ENCODE measurements at places on chromosomes 7 and 10.

- DNase-seq, result no peak
Measured at GRCh38 chr7:112105584-112106530, 100.3 kb downstream of the DOCK4 start.

DNA sequence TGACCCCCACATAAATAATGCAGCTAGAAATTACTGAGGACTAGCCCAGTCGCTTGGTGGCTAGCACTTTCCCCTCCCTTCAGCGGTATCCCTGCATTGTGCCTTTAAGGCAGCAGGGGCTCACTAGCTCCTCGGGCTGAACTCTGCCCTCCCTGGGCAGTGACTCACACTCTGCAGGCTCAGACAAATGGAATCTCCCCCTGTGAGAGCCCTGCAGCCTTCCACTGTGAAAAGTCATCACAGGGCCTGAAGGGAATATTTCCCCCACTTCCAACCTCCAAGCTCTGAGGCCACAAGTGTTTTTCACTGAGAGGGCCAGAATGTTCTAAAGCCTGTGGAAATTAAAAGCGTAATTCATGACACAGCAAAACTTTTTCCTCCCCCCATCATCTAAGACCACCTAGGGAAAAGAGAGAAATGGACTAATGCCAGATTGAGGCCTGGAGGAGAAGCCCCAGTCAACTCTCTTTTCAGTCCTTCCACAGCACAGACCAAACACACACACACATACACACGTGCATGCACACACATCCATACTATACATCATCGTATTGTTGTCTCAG is 93.6 kb upstream of the COL1A2 start:
- no peak for DNase-seq

- no peak for DNase-seq
Measured at GRCh38 chr7:143205560-143206293, 16.1 kb upstream of the TAS2R40 start.

- no peak for DNase-seq
Measured at GRCh38 chr10:11673346-11674280, 62.2 kb upstream of the USP6NL start.

DNA sequence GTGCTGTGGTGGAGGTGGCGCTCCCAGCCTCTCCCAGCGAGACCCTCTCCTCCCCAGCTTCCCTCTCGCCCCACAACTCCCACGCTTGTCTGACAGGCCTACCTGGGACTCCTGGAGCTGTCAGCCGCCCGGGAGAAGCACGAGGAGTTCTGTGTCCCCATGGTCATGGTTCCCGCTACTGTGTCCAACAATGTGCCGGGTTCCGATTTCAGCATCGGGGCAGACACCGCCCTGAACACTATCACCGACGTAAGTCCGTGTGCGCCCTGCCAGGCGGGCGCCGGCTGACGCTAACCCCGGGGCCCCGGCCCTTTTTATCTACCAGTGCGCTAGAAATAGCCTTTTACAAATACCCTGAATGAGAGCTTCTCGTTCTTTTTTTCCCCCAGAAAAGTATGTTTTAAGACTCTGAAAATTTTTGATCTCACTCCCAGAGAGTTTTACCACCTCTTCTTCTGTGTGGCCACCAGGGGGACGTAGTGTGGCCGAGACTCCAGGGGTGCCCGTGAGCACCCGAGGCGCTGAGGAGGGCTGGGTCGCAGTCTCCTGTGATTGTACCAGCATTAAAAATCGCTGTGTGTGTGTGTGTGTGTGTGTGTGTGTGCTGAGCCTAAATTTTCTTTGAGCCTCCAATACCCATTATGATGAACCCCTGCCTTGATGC is 52.6 kb downstream of the PFKP start:
- DNase-seq, result no peak

DNA sequence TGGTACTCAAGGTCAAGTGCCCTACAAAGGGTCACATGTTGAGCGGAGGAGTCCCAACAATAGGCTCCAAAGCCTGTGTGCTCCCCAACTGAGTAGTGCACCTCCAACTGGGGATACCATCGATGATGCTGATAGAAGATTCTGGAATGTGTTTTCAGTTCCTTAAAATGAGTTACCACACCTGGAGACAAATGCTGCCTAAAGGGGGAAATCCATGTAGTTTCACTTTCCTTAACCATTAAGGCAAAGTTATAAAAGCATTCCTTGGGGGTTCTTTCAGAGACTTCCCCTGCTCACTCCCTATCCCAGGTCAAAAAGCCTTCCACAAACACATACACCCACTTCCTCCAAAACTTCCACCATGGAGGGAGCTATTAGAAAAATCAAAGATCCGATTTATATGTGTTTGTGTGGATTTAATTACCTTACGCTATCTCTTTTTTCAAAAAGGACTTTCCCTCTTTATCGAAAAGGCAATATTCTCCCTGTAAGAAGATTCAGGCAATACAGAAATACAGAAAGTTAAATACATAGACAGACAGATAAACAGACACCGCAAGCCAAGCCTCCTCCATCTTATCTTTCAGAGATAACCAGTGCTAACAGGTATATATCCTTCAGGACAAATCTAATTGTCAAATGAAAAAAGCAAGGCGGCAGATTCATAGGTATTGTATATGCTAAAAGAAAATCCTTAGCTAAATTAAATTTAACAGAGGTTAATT is 135.9 kb upstream of the ASAH2 start:
- no peak for DNase-seq

- no peak for DNase-seq
Measured at GRCh38 chr7:64871761-64872160, 31.3 kb upstream of the ZNF273 start.

DNA sequence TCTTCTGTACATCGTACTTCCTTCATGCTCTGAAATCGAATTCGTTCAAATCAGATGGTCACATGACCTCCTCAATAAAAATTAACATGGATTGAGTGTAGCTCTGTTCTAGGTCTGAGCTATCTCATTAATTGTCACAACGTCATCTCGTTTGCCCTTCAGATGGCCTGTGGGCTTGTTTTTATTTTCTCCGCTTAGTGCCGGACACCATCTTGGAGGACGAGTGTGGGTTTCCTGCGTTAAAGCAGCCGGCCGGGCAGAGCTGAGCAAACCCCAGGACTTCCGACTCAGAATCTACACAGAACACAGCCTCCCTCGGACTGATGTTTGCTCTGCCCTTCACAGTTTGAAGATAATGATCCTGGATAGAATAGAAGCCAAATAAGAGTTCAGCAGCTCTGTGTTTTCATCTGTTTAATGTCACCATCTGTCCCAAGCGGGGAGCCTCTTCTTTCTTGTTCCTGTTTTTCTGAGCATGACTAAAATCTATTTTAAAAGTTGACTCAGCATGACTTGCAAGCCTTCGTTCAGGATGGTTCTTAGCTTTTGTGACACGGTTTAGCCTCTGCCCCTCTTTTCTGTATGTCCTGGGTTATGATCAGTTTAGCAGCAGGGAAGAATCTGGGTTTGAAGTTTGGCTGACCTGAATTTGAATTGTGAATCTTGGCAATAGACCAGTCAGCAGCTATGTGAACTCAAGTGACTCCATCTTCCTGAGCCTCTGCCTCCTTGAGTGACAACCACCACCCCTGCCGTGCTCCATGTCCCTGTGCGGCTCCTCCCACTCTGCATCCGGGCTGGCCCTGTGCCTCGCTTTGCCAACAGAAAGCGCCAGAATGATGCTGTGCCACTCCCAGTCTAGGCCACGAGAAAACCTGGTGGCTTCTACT is 30.6 kb upstream of the GALNTL5 start:
- no peak for DNase-seq

GRCh38 chr7:127794136-127794535 is 142.1 kb downstream of the SND1 start:
- no peak for DNase-seq

DNA sequence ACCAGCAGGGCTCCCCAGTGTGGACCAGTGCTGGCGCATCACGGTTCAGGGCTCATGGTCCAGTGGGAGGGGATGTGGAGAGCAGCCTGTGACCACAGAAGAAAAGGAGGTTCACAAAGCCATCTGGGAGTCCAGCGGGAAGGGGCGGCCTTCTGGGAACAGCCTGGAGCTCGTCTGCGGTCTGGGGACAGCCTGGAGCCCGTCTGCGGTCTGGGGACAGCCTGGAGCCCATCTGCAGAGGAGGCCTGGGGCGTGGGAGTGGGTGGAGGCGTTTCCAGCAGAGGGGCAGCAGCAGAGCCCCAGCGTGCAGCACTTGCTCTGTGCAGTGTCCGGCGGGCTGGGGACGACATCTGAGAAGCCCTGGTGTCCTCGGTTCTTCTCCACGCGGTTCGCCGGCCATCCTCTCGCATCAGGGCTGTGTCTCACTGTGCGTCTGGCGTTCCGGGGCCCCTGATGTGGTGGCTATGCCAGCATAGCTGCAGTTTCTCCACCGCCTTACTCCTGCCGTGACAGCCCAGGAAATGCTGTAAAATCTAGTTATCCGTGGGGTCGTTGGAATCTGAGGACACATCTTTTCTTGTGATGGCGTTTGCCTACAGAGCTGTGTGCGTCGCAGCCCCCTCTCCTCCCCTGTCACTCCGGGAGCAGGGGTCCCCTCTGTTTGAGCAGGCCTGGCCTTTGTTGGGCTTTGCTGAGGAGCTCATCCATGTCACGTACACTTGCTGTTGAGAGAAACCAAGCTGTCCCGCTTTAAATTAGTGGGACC is 104.6 kb downstream of the INPP5A start:
- DNase-seq, result no peak

- no peak for DNase-seq
Measured at GRCh38 chr7:32150039-32150438, 79.8 kb upstream of the PDE1C start.

- no peak for DNase-seq
Measured at GRCh38 chr7:23470330-23471105, at the start of gene IGF2BP3. Gene IGF2BP3, minus strand, starts transcription at chr7:23470491. Its CDS starts 381 bp downstream, at chr7:23470110.

GRCh38 chr7:64046041-64046389 is 781 bp downstream of the ZNF727 start:
- no peak for DNase-seq

DNA sequence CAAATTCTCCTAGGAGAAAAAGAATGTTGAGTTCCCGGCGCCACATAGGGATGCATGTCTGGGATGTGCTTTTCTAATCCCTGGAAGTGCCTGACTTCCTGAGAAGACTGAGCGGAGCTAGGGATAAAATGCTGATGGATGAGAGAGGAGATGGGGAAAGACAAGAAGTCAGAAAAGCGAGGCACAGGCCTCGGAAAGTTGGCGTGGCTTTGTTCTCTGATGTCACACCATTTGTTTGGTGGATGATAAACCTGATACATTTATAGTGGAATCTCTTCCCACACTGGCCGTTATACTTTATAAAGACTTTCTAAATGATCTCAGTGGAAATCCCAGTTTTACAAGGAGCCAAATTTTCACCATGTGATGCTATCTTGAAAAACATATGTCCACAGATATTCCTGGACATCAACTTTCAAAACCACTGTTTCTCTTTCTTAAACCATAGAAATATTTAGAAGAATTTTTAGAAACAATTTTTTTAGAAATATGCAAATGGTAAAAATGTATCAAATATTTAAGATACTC is 188.8 kb upstream of the SVIL start:
- no peak for DNase-seq

- DNase-seq, result peak; percentile 47
Measured at GRCh38 chr7:142807855-142808460, 37.2 kb downstream of the PRSS2 start.

DNA sequence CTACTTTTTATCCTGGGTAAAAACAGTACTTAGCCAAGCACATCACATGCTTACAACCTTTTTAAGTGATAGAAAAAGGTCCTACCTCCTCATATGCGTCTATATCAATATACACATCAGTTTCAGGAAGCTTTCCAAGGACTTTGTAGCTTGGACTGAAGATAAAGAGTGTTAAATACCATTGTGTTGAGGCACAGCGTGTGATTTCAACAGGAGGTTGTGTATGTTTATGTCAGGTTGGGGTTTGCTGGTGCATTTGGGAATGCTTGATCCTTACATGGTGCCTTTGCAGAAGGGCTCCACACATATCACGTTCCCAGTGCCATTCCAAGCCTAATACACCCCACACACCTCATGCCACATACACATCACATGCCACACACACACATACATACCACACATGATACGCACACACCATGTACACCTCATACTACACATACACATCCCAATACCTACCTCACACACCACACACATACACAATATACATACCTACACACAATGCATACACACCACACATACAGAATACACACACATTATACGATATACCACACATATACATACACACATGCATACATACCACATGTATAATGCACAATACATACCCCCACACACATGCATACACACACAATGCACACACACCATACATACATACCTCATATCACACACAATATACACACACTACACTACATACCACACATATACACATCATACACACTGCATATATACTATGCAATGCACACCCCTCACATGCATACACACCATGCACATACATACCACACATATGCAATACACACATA is 33.1 kb downstream of the PSMC2 start:
- no peak for DNase-seq

DNA sequence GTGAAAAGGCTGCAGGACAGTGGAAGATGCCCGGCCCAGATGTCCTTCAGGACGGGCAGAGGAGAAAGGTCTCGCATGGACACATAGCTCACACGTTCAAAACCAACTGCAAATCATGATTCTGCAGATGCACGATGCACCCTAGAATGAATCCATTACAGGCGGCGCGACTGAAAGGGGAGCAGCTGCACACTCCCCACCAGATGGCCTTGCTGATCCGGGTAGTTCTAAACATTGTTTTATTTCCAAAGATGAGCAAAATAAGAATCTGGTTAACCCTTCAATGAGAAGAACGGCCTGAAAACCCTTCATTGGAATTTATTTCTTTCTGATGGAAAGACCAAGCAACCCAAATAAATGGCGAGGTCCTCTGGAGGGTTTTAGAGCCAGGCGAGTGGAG is 33.8 kb downstream of the CHST15 start:
- no peak for DNase-seq

DNA sequence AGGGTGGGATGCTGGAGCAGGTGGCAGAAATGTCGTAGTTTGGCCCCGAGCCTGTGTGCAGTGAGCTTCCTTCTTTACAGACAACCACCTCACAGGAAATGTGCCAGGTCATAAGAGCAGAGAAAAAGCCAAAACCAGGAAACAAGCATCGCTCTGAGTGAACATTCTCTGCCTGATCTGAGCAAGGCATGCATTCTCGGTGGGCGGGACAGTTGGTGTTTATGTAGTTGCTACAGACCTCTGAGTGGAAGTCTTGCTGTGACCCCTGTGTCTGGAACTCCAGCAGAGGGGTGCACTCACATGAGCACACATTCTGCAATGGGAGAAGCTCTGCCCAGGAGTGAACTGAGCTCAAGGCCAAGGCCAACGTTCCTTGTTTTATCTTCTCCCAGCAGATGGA is 230.1 kb downstream of the TCERG1L start:
- no peak for DNase-seq

DNA sequence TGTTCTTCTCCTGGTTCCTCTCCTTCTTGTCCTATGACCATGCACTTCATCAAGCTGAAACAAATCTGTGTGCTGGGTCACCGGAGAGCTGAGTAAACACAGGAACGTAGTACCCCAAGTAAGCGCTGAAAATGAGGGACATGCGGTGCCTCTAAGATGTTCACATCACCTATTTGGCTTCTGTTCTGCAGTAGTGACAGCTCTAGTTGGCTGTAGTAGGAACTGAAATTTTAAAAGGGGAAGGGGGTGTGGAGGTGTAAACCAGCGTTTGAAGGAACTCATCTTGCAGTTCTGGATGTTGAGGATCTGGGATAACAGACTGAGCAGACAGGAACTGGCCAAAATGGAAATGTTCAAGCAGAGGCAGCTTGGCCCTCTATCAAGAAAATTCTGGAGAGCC is 85.2 kb downstream of the WNT2 start:
- no peak for DNase-seq
